Stimulated activated CD8-positive, alpha-beta memory T cell treated with anti-CD3 and anti-CD28 coated beads, Interleukin-4, amount 100 ng/mL, for 1 hour (primary cell): ENCODE measurements at places on chromosomes 13 and 19.

GRCh38 chr19:11692127-11692790 is 46.5 kb downstream of the ZNF823 start:
- no peak for DNase-seq

DNA sequence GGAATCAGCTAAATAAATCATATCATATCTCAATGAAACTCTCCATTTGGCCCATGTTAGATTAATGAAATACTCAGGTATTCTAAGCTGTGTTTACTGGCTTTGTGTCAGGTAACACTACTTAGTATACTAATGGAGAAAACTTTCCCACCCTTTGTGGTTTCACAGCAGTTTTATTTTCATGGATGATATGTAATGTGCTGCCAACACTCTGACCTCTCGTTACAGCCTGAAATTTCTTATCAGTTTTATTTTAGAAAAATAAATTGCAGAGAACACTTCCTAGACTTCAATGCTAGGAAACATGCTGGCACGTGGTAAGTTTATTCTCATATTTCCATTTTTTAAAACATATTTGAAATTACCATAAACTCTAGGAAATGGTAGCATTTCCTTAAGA is 758.9 kb downstream of the LIG4 start:
- no peak for DNase-seq

GRCh38 chr13:34522808-34523207 is 419.3 kb upstream of the NBEA start:
- DNase-seq: no peak

DNA sequence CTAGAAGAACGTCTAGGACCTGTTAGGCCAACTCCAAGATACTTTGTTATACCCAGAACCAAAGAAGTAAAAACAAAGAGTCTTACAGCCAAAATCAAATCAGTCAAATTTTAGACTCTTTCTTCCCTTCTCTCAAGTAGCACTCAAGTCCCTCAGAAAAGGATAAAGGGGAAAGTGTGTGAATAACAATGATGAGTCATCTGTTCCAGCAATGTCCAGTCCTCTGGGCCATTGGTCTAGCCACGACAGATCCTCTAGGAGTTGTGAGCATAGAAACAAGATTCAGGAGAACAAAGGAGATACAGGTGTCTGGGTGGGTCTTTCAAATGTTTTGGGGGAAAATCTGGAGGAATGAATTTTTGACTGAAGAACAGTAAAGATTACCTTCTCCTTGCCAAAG is 36.3 kb downstream of the STOML3 start:
- DNase-seq: no peak

DNA sequence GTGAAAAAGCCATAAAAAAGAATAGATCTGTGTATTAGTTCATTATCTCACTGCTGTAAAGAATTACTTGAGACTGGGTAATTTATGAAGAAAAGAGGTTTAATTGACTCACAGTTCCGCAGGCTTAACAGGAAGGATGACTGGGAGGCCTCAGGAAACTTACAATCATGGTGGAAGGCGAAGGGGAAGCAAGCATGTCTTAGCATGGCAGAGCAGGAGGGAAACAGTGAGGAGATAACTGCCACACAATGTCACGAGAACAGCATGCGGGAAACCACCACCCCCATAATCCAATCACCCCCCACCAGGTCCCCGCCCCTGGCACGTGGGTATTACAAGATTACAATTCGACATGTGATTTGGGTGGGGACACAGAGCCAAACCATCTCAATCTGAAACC is 39.1 kb upstream of the EEF1AKMT1 start:
- no peak for DNase-seq

DNA sequence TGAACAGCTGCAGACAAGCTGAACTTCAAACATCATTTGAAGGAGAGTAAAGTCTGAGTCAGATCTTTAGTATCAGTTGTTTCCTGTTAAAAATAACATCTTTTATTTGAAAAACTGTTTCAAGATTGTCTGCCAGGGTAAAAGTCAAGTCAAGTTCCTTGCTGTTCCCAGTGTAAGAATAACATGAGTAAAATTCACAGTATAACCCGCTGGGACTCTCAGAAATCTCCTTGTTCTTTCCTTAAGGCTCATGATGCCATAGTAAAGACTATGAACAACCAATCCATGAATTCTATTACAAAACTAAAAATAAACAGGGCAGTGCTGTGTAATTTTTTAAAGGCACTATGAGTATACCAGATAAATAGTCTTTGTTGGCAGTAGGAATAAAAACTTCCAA is 112.9 kb downstream of the IRS2 start:
- DNase-seq: no peak

DNA sequence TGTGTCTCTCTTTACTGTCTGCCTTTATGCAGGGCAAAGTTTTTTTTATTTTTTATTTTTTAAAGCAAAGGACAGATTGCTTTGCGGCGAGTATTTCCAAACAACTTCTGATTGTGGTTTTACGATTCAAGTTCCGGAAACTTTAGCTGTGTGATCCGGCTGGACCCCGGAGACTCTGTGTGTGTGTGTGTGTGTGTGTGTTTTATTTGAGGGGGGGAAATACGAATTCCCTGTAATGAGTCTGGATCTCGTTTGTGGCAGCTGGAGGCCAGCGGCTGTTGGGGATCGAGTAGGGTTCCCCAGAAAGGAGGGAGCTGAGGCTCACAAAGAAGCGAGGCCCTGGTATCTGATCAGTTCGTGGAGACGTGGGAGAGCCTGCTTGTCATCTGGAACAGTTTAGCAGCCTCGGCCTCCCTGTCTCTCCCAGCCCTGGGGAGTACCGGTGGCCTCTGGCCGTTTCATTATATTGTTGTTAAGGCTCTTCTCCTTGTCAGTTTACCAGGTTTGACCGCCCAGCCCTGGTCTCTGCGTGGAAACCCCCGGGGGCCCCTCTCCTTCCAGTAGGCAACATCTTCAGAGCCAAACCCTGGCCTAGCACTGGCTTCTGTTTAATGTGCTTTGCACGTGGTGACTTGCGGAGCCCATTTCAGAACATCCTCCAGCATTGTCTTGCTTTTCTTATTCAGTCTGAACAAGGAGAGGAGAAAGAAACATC is 1.3 kb downstream of the FARP1 start:
- no peak for DNase-seq
